ENCODE measurements at places on chromosomes 1 and 21.

GRCh38 chr1:156894001-156894400 is 483 bp downstream of the PEAR1 start:
- no peak for DNase-seq

- DNase-seq = no peak
These were observed 75.4 kb downstream of the VWA5B1 start for GRCh38 chr1:20366056-20366462.

DNA sequence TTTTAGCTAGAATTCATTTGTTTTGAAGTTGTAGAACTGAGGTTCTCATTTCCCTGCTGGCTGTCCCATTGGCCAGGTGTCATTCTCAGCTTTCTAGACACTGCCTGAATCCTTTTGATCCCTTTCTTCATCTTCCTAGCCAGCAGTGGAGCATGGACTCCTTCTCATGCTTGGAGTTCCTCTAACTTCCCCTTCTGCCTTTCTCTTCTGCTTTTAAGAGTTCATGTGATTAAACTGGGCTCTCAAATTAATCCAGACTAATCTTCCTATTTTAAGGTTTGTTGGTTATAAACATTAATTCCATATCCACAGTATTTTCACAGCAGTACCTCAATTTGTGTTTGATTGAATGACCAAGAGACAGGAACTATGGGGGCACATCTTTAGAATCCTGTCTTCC is 52.3 kb downstream of the ADAMTS5 start:
- no peak for DNase-seq

DNA sequence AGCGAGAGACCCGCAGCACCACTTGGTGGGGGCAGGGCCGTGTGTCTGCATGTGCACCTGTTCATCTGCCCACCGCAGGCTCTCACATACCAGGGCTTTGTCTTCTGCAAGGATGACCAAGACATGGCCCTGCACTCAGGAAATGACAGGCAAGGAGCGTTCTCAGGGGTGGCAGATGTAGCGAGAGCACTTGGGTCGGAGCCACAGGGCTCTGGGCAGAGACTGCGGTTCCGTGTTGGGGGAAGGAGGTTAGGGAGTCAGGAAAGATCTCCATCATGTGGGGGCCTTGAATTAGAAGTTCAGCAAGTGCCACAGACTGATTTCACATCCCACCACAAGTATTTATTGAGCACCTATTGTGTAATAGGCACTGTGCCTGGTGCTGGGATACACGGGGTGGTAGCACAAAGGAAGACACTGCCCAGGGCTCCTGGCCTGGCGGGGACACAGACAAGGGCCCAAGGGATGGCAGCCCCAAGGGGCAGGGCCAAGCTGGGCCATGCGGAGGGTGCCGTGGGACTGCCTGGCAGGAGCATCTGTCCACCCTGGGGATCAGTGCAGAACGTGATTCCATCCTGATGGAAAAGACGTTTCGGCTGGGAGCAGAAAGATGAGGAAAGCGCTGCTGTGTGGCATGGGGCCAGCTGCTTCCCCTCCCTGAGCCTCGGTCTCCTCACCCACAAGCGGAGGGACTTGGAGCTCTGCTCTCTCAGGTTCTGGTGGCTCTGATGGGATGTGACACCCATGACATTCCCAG is 11.4 kb upstream of the SPSB1 start:
- DNase-seq = no peak

GRCh38 chr1:5311147-5311546 is 656.7 kb downstream of the AJAP1 start:
- no peak for DNase-seq

DNA sequence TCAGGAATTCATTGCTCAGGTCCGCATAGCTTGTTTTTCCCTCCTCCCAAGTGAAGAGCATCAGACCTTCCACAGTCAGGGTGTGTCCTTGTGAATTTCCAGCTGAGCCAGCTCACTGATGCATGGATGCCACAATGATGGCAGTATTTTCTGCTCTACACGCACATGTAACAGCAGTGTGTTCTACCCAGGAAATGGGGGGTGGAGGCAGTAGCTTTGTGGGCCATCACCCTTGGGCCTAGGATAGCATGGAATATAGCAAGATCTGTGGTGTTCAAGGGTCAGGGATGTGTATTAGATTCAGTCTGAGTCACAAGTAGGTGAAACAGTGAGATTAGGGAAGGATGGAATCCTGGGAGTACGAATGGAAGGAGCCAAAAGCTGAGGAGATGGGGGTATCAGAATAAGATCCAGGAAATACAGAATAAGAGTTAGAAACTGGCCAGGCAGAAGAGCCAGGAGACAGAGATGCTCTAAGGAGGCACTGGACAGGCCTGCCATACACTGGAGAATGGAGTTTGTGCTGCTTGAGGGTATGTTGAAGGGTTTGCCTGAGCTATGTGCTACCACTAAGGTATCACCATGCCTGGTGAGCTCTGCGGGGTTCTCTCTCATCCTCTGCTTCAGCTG is 90.6 kb upstream of the CNIH3 start:
- DNase-seq = no peak

Data from germinal center (tissue), 1 donor.